ENCODE measurements at places on chromosomes 4 and X. TPM values are rescaled to one million over a fixed set of nuclear protein-coding genes. Genes with fewer than 3 reads are reported as not detected.

Gene HNRNPDL
- total RNA-seq, result 142 TPM

Gene PLP1
- total RNA-seq, result 0.12 TPM

Gene TSPAN7
- not detected for total RNA-seq

Gene ANXA10
- 5.1 TPM for total RNA-seq

Gene DKC1
- 46.5 TPM for total RNA-seq

Gene STBD1
- total RNA-seq, result 4.5 TPM

Gene SH3BGRL
- total RNA-seq, result 26.2 TPM

Gene SHISA3
- total RNA-seq, result 4.7 TPM

Gene MAGEC1
- total RNA-seq, result not detected

Gene TLR6
- total RNA-seq, result 0.94 TPM

Gene RAB40AL
- total RNA-seq, result 0.82 TPM

Gene CLGN
- not detected for total RNA-seq

Gene VEGFC
- total RNA-seq, result 27.3 TPM
